Mucosa of descending colon (tissue), 3 donors: ENCODE measurements at places on chromosomes 1 and 21. TPM values are rescaled to one million over a fixed set of nuclear protein-coding genes. Genes with fewer than 3 reads are reported as not detected.
A peak's percentile ranks its signal among the peaks of the same experiment; 100 is the strongest.

- no peak for DNase-seq
These were observed 81.8 kb upstream of the CD34 start for GRCh38 chr1:207992677-207993236.

DNA sequence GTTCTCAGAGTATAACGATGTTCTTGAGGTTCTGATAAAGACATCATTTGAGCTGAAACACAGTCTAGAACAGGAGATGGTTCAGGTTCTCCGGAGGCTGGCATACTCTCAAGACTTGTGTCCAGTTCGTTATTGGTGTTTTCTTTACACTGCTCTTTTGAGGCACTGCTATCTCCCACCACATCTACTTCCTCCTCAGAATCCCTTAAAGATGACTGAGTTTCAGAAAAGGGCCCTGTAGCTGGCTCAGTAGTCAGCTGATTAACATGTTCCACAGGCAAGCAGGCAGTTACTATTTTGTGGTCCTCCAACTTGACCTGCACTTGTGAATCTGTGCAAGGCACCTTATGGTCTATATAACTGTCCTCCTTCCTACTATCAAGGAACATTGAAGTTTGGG is 50.2 kb downstream of the ZZZ3 start:
- no peak for DNase-seq

Gene GJA9
- 2.7 TPM for total RNA-seq

DNA sequence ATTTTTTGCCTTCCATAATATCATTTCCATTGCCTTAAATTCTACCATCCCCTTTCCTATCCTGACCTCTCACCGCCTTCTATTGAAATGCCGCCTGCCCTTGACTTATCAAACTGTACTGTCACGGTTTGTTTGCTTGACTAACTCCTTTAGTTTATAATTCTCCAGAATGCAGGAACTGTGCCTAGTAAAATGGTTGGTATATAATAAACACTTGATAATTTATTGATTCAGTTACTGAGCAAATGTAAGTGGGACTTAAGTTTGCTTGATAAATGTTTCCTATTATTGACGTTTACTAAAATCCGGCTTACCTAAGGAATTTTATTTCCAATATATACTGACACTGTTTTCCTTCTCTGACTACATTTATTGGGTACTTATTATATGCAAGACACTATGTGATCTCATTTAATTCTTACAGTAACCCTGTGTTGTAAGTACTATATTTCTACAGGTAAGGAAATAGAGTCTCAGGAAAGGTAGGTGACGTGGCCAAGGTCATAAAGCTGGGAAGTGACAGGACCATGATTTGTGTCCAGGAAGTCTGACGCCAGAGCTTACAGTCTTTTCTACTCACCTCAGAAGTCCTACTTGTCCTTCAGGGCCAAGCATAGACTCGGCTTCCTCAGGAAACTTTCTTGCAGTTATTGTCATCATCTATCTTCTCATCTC is 35.7 kb downstream of the DPT start:
- DNase-seq: no peak

DNA sequence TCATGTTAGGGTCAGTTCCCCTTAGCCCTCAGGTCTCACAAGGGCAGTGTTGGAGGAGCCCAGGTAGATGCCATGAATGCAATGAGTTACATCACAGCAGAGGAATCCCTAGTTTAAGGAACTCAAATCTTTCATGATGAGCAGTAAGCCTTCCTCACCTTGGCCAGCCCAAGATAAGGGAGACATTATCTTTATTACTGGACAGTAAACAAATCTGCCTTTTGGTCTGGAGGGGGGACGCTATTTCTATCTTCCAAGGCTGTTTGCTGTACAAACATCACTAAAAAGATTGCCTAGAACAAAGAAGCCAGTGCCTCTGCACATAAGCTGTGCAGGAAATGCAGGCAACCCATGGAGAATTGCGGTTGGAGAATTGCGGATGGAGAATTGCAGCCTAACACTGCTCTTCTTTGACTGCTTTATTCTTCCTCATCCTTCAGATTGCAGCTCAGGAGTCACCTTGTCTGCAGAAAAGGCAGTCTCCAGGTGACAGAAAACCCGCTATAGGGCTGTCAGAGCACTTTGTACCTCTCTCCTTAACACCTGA is 2.3 kb upstream of the CHI3L1 start:
- no peak for DNase-seq

- DNase-seq: no peak
These were observed 36.5 kb downstream of the FHAD1 start for GRCh38 chr1:15283526-15283925.

Gene C8B
- not detected for total RNA-seq

GRCh38 chr1:204677864-204678263 is 7.7 kb downstream of the LRRN2 start:
- DNase-seq: no peak

- no peak for DNase-seq
These were observed 64.6 kb downstream of the RHBG start for GRCh38 chr1:156433602-156434001.

Gene RASSF5
- 5.8 TPM for total RNA-seq

DNA sequence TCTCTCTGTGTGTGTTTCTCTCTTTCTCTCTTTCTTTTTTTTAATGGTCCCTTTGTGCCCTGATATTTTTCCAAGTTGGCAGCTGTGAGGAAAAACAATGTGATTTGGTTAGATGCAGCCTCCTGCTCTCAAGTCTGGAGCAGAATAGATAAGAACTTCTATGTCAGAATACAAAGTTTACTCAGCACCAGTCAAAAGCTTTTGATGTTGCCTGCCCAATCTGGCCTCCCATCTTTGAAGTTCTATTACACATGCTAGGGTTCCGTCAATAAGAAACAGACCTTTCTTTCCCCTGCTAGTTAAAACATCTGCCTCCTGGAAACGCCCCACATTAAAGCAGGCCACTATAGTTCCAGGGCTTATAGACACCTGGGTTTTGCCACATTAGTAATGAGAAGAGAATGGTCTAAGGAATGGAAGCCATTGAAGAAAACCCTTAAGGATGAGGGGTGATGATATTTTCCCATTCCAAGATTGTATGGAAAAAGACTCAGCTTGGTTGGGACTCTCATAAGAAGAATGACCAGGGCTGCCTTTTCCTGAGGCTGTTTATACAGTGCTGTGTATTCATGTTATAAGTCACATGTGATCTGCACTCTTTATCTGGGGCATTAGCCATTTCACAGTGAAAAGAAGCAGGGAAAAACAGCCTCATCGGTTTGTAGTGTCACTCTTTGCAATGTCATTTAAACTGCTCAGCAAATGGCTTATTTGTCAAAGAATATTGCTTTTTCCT is 414.7 kb upstream of the PROX1 start:
- no peak for DNase-seq

DNA sequence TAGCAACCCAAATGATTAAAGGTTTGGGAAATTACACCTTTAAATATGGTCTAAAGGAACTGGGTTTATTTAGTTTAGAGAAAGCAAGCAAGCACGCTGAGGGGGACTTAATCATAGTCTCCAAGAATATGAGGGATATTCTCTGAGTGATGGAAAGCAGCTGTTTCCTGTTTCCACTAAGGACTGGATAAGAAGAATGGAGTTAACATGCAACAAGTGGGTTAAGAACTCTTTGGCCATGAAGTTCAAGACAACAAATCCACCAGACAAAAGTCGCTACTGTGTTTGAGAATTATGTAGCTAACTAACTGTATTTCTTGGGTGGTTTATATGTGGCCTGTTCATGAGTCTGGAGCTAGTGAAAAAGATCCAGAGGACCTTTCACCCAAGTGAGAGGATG is 85.7 kb downstream of the TGFB2 start:
- no peak for DNase-seq

GRCh38 chr1:85174503-85174902 is 26.3 kb downstream of the SYDE2 start:
- DNase-seq: no peak

Gene ACTL8
- total RNA-seq: 1.0 TPM

- no peak for DNase-seq
These were observed 83.7 kb downstream of the POFUT2 start for GRCh38 chr21:45203983-45204382.

- DNase-seq: no peak
These were observed 383.9 kb downstream of the KIF26B start for GRCh38 chr1:245538671-245539070.

GRCh38 chr1:52141513-52142219 is at the start of gene ZFYVE9:
ZFYVE9 (plus strand) TSS chr1:52142089; CDS start chr1:52233207, 91,118 bp downstream.
- peak; percentile 76 for DNase-seq

- DNase-seq: no peak
These were observed 497.1 kb downstream of the AGBL4 start for GRCh38 chr1:49526672-49527071.

DNA sequence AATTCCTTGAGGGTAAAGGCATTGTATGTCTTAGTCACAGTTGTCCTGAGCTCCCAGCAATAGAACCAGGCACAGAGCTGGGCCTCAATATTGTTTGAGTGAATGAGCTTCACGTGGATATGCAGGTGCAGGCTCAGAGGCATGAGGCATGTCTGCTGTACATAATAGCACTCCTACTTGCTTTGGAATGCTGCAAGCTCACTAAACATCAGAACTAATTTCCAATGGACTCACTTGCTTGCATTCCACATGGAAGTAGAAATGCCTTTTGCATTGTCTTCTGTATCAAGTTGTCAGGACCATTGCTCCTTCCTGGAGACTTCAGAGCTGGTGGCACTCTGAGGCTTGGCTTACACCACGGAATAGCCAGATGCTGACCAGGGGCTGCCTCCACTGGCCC is 37.1 kb downstream of the INAVA start:
- no peak for DNase-seq

GRCh38 chr1:39142401-39143060 is 62.0 kb upstream of the MACF1 start:
- DNase-seq: no peak

Gene MINDY1
- 52.0 TPM for total RNA-seq

Gene KCNK2
- total RNA-seq: 1.6 TPM

DNA sequence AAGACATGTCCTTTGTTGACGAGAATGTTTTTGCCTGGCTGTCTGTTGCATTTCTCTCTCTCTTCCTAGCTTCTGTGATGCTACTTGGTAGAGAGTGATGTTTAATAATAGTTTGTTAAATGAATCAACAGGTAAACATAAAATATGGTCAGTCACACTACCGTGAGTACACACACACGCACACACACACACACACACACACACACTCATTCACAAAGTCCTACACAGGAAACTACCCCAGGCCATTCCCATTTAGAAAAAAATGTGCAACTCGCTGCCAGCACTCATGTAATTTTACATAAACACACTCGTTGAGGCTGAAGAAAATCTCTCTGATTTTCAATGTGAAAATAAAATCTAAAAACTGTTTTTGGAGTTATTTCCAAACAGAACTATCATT is 38.7 kb downstream of the RUNX1 start:
- no peak for DNase-seq

Gene SLC66A1
- 16.2 TPM for total RNA-seq

GRCh38 chr1:244090645-244091044 is 39.6 kb downstream of the ZBTB18 start:
- DNase-seq: no peak

Gene SYTL1
- total RNA-seq: 4.2 TPM

GRCh38 chr1:82565146-82565545 is 764.4 kb downstream of the ADGRL2 start:
- DNase-seq: no peak

DNA sequence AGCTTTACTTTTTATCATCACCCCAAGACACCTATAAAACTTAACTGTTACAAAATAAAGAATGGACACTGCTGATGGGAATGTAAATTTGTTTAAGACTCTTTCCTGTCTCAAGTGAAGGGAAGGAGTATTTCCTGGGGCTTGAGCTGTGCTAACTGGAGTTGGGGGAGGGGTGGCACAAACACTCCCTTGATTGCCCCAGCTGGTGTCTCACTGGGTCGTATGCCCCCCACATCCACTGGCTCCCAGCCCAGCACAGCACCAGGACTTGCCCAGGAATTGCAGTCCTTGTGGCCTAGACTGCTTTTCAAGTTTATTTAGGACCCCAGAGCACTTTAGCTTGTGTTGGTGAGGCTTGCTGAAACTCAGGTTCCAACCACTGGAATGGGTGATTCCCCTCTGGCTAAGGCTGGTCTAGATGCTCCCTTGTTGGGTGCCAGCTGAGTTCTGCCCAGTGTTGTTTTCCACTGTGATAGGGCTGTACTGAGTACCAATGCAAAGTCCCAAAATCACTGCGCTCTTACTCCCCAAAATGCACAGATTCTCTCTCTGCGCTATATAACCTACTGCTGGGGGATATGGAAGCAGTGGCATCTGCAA is 49.1 kb upstream of the DR1 start:
- no peak for DNase-seq

DNA sequence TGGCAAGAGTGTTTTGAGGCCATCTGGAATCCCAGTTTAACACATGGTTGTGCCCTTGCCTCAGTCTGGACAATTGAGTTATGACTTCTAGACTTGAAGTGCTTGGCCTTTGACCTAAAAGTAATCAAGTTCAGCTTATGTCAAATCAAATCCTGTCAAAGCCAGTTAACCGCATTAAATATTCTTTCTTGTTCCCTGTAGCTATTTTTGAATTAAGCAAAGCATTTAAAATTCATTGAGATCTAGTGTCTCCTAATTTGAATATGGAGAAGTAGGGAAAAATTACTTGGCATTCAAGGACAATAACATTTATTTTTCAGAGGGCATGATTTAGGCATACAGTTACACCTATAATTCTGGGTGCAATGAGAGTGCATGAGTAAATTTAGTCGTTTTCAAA is 32.1 kb downstream of the MDM4 start:
- DNase-seq: no peak

- no peak for DNase-seq
These were observed 938.1 kb downstream of the TTLL7 start for GRCh38 chr1:83060651-83061390.

- DNase-seq: no peak
These were observed 337.6 kb downstream of the ZP4 start for GRCh38 chr1:237553078-237553477.

DNA sequence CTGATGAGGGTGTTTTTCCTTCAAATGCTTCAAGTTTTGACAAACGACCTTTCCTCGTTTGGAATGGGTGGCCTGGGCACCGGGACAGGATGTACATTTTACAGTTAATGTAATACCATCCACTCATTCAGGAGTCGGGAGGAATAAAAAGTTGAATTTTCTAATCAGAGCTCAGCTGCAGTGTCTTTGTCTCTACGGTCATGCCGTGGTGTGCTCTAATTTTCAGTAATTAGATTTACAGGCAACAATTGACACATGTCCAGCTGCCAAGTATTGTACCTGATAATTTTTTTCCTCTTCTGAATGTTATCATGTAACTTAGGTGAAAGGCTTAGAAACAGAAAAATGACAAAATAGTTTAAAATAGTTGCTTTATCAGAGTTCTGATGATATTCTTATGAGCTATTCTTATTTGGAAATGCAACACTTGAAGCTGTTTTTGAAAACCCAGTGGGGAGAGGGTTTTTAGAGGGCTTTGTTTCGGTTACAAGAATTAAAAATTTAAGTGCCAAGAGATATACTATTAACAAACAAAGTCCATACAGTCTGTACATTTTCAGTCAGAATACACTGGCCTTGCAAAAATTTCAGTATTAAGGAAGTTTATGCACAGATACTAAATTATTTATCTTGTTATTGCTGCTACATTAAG is 1.0 kb downstream of the CDKN2C start:
- DNase-seq: no peak

Gene S100A14
- total RNA-seq: 325 TPM

Gene CLDN17
- total RNA-seq: not detected
